ENCODE measurements at places on chromosomes 1 and 21.

GRCh38 chr1:228177721-228178710 is 12.4 kb downstream of the IBA57 start:
- DNase-seq: no peak

- DNase-seq: no peak
These were observed 10.1 kb downstream of the GNG4 start for GRCh38 chr1:235639226-235640205.

DNA sequence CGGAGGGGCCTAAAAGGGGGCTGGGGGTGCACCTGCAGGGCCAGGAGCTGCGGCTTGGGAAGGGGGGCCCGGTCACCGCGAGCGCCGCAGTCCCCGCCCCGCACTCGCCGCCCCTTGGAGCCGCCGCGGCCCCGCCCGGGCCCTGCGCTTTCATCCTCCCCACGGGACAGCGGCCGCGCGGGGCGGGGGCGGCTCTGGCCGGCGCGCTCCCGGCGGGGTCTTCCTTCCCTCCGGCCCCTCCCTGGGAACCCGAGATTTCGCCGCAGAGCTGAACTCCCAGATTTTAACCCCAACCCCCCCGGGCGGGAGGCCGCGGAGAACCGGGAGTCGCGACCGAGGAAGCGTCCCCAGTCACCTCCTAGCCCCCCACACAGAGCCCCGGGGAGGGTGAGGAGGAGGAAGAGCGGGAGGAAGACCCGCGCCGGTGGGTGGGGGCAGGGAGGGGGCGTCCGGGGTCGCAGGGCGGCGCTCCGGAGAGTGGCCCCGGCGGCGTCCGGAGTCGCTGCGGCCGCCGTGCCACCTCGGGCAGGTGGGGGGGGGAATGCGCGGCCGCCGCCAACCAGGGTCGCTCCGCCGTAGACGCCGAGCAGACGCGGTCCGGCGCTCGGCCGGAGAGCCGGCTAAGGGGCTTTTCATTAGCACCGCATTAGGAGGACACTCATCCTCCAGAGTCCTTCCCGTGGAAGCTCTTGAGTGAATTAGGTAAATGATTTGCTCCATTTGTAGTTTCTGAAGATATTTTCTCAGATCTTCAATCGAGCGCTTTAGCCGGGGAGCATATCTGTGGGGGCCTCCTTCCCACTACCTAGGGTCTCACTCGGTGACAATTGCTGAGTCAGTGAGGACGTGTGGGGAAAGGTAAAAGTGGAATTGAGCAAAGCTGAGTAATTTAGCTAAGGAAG is 31.6 kb upstream of the NFIA start:
- no peak for DNase-seq

DNA sequence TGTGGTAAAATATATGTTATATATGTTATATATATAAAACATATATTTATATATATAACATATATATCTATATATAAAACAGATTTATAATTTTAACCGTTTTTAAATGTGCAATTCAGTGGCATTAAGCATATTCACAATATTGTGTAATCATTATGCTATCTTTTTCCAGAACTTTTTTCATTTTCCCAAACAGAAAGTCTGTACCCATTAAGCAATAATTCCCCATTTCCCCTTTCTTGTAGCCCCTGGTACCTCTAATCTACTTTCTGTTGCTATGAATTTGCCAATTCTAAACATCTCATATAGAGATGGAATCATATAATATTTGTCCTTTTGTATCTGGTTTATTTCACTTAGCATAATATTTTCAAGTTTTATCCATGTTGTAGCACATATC is 10.7 kb upstream of the ARHGEF11 start:
- no peak for DNase-seq

DNA sequence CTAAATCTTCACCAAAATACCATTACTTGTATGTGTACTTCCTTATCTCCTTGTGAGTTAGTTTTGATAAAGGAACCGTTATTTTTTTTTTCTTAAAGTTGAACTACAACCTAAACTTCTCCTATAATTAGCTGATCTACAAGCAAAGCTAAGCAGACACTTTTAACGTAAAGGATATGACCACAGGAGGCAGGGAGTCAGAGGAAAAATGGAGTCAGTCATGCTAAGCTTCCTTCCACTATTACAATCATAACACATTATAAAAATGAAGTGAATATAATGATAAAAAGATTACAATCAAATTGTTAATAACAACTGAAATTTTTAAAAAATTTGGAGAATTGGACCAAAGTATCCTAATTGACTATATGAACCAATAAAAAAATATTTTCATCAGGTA is 892.6 kb downstream of the KCNT2 start:
- DNase-seq: no peak

DNA sequence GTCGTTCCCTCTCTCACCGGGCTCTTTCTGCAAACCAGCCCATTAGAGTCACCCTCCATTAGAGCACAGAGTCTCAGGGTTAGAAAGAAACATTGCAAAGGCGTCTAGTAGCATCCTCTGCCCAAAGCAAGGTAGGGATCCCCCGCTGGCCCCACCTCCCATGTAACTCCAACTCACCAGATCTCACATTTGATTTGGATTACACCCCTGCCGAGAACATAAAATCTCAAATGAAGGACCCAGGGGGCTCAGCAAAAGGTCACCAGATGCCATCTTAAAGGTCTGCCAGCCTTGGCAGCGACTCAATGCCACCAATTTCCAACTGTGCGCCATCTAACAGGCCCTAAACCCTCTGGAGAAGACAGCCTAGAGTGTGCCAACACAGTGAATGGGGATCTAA is 14.1 kb downstream of the C1orf87 start:
- no peak for DNase-seq

GRCh38 chr1:214380396-214380795 is 99.4 kb downstream of the SMYD2 start:
- DNase-seq: no peak

GRCh38 chr1:241460098-241460873 is 59.3 kb downstream of the FH start:
- no peak for DNase-seq

GRCh38 chr21:36247316-36248010 is 72.5 kb upstream of the MORC3 start:
- DNase-seq: no peak

- DNase-seq: no peak
These were observed 27.9 kb downstream of the OVAAL start for GRCh38 chr1:180586671-180587155.

DNA sequence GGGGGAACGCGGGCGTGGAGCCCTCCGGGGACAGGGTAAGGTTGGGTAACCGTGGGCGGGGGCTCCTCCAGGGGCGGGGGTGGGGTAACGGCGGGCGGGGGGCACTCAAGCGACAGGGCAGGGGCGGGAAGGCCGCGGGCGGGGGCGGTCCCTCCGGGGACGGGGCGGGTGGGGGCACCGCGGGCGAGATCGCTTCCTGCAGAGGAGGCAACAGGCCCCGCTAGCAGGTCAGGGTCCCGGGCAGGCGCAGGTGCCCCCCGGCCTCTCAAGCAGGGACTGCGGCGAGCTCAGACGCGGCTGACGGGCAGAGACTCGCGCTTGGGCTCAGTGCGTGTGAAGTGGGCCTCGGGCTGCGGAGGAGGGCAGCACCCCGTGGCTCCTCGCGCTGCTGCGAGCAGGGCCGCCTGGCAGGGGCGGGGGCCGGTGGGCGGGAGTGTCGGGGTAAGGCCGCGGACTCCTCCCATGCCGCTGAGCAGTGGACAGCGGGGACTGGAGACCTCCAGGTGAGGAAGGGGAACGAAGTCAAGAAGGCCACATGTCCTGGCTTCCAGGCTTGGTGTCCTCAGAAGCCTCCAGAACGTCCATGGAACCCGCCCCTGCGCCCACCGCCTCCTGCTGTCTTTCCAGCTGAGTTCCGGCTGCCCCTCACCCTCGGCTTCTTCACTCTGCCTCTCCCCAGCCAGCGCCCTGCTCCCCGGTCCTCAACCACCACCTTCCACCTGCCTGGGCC is 627 bp upstream of the GNB1 start:
- DNase-seq: peak; percentile 66

DNA sequence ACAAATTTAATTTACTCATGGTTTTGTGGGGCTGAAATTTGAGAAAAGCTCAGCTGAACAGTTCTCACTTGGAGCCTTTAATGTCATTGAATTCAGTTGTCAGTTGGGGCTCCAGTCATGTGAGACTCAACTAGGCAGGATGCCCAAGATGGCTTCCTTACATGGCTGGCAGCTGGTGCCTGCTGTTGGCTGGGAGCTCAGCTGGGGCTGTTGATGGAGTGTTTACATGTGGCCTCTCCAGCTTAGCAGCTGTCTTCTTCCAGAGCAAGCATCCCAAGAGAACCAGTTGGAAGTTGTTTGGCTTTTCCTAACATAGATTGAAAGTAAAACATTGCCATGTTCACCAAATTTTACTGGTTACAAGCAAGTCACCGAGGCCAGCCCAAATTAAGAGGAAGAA is 81.8 kb upstream of the KCNA3 start:
- DNase-seq: no peak

- DNase-seq: no peak
These were observed 26.0 kb downstream of the ADGRL4 start for GRCh38 chr1:78980511-78980910.

DNA sequence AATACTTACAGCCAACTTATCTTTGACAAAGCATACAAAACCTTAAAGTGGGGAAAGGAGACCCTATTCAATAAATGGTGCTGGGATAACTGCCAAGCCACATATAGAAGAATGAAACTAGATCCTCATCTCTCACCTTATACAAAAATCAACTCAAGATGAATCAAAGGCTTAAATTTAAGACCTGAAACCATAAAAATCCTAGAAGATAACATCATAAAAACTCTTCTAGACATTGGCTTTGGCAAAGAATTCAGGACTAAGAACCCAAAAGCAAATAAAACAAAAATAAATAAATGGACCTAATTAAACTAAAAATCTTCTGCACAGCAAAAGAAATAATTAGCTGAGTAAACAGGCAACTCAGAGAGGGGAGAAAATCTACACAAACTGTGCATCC is 335.6 kb upstream of the PBX1 start:
- no peak for DNase-seq

DNA sequence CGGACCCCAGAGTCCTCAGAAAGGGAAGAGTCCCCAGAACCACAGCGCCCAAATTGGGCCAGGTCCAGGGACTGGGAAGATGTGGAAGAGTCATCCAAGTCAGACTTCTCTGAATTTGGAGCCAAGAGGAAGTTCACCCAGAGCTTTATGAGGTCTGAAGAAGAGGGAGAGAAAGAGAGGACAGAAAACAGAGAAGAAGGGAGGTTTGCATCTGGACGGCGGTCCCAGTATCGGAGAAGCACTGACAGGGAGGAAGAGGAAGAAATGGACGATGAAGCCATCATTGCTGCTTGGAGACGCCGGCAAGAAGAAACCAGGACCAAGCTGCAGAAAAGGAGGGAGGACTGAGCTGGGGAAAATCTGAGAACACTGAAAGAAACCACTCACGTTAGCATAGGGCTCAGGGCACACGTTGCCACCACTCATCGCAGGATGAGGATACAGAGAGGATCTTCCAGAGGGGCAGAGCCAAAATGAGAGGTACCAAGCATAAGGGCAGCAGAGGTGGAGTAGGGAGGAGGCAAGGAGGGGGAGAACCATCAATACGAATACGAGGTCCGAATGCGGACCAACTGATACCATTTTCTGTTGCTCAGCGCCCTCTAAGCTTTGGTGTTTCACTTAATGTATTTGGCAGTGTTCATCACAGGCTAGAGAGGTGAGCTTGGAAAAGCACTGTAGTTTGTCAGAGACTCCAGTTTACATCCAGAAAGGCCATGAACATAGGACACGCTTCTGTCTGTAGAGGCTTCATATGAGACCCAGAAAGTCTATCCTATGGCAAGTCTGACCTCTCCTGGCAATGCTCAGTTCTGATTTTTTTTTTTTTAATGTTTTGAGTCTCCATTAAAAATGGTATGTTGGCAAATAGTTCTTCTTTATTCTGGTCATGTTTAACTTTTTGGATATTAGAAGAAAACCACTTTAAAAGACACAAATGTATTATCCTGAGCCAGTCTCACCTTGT is 34.7 kb downstream of the STYXL2 start:
- no peak for DNase-seq

DNA sequence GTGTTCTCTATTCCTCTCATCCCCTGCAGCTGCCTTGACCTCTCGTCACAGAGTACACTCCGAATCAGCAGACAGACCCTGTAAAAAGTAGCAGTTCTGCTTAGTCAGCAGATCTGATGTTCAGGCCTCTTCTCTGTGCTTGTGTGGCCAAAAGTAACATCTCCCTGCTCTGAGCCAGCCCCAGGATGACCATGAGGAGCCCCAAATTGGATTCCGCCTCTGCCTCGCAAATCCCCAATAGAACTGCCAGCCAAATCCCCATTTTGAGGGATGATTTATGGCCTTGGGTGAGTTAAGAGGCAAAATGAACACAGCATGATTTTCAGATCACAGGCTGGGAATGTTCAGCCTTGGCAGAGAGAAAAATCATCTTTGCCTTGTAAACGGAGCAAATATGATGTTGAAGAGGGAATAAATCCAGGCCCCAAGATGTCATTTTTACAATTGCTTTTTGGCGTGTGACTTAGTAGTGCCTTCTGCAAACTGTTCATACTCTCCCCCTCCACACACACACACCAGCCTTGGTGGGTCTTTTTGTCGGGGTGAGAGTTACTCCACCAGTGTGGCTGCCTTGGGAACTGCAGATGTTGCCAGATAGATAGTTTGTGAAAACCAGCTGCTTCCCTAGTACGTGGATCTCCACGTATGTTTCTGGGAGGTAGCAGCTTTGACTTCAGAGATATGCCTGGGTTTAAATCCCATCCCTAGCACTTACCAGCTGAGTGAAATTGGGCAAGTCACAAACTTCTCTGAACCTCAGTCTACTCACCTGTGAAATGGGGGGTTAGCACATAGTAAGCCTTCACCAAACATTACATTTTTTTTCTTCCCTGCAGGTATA is 77.8 kb downstream of the MAN1C1 start:
- no peak for DNase-seq

- DNase-seq: no peak
These were observed 176.3 kb upstream of the C1orf174 start for GRCh38 chr1:4076346-4076745.

DNA sequence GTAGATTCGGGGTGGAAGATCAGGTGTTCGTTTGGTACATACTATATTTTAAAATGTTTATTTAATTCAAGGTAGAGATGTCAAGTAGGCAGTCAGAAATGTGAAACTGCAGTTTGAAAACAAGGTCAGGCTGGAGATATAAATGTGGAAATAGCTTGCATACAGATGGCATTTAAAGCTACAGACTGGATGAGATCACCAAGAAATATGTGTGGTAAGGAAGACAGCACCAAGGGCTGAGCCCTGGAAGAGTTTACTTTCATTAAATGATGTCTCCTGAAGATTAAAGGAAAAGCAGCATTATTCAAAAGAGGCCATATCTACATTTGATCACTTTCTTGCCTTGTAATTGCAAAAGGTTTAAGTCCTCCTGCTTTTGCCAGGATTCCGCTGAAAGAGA is 271.3 kb downstream of the PTBP2 start:
- no peak for DNase-seq

Measured in activated naive CD4-positive, alpha-beta T cell (primary cell).